ENCODE measurements at places on chromosomes 3 and 15. TPM values are rescaled to one million over a fixed set of nuclear protein-coding genes. Genes with fewer than 3 reads are reported as not detected.
A peak's percentile ranks its signal among the peaks of the same experiment; 100 is the strongest.

DNA sequence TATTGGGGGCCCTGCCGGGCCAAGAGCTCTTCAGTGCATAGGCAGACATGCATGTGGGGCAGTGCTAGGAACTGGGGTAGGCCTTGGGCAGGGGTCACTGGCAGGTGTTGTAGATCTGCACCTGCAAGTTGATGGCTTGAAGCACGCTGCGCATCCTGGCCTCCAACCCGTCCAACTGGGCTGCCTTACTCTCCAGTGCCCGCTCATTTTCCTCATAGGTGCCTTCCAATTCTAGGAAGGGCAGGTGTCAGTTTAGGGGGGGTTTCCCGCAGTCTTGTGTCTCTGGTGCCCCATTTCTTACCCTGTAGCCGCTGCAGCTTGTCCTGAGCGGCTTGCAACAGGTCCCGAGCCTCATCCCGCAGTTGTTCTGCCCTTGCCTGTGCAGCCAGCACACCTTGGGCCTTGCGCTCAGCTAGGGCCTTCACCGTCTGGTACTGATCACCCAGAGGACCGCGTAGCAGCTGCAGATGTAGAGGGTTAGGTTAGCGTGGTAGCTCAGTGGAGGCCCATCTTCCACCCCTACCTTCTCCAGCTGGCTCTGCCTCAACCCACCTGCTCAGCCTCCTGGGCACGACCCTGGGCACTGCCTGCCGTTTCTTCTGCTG is 611 bp upstream of the USP19 start:
- peak overlapping the region; percentile 98 for H3K27ac ChIP-seq
- no peaks in the 10 kb centered on the region for H3K27me3 ChIP-seq
- peak overlapping the region; percentile 98 for H3K4me3 ChIP-seq
- peaks cover 50% of the 10 kb centered on the region for H3K36me3 ChIP-seq

GRCh38 chr3:69339760-69340159 is 46.1 kb downstream of the FRMD4B start:
- H3K36me3 ChIP-seq: no peaks in the 10 kb centered on the region
- no peaks in the 10 kb centered on the region for H3K4me1 ChIP-seq
- H3K4me3 ChIP-seq: no peak overlapping the region
- no peak for DNase-seq
- H3K27me3 ChIP-seq: no peaks in the 10 kb centered on the region

DNA sequence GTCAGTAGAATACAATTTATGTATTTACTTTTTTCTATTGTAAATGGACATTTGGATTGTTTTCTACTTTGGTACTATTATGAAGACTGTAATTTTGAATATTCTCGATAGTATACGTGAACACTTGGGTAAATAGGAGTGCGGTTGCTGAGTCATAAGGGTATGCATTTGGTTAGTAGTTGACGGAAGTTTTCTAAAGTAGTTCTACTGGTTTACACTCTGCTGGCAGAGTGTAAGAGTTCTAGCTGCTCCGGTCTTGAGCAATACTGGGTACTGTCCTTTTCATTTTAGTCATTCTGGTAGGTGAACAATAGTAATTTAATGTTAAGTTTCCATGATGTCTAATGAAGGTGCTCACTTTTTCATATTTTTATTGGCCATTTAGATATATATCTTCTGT is 70.0 kb downstream of the MEF2A start:
- DNase-seq: no peak
- H3K36me3 ChIP-seq: peaks cover 27% of the 10 kb centered on the region
- no peaks in the 10 kb centered on the region for H3K27me3 ChIP-seq
- no peak overlapping the region for H3K27ac ChIP-seq
- H3K4me3 ChIP-seq: no peak overlapping the region

The LRIG1 gene
- total RNA-seq: 16.5 TPM

GRCh38 chr3:142595581-142595950 is 627 bp upstream of the PLS1 start:
- H3K4me3 ChIP-seq: peak overlapping the region; percentile 69
- peaks cover 26% of the 10 kb centered on the region for H3K4me1 ChIP-seq
- DNase-seq: no peak
- peak overlapping the region; percentile 74 for H3K27ac ChIP-seq

All from esophagus squamous epithelium (tissue), 5 donors.